ENCODE measurements at places on chromosomes 13 and 19.

GRCh38 chr13:112487127-112487517 lies 100.8 kb downstream of the TUBGCP3 start:
- no peaks in the 10 kb centered on the region for H3K4me1 ChIP-seq
- H3K27me3 ChIP-seq: no peaks in the 10 kb centered on the region
- no peak overlapping the region for H3K27ac ChIP-seq
- no peak overlapping the region for H3K4me3 ChIP-seq
- no peaks in the 10 kb centered on the region for H3K36me3 ChIP-seq

DNA sequence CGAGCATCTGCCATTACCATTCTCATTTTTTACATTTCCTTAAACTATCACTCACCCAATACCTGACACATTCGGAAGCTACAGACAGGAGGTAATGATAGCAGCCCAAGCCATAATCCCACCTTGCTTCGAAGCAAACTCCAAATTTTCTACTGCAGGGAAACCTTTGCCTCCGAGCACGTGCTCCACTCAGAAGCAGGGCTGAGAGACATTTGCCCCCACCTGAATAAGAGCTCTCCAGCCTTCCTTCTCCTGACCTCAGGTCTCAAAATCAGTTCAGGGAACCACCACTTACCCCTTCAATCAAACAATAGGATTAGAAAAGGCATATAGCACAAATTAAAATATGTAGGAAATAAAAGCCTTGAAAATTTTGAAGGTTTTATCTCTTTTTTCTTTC lies 2.3 kb upstream of the DACH1 start:
- DNase-seq: no peak
- H3K4me1 ChIP-seq: no peaks in the 10 kb centered on the region
- no peaks in the 10 kb centered on the region for H3K36me3 ChIP-seq
- no peaks in the 10 kb centered on the region for H3K27me3 ChIP-seq
- H3K4me3 ChIP-seq: no peak overlapping the region

GRCh38 chr13:45870232-45870631 lies 18.7 kb upstream of the SIAH3 start:
- DNase-seq: no peak
- H3K36me3 ChIP-seq: no peaks in the 10 kb centered on the region
- H3K4me1 ChIP-seq: no peaks in the 10 kb centered on the region

- H3K27ac ChIP-seq: no peak overlapping the region
- H3K4me3 ChIP-seq: no peak overlapping the region
- DNase-seq: no peak
Measured at GRCh38 chr13:60047918-60048317, 115.8 kb downstream of the DIAPH3 start.

DNA sequence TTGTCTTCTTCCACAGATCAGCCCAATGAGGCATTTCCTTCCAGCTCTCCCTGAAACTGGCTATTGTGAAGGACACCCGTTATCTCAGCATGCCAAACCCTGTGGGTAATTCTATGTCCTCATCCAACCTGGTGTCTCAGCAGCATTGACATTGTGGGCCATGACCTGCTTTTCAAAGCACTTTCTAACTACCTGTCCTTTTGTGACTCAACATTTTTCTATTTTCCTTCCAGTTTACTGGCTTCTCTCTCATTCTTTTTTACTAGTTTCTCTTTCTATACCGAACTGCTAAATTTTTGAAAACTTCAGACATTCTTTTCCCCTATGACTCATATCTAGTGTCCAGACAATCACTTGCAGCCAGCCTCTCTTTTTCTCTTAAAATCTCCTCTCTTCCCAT lies 136.4 kb upstream of the HTR2A start:
- H3K27ac ChIP-seq: no peak overlapping the region
- no peak for DNase-seq
- H3K4me3 ChIP-seq: no peak overlapping the region
- no peaks in the 10 kb centered on the region for H3K27me3 ChIP-seq
- H3K4me1 ChIP-seq: no peaks in the 10 kb centered on the region

DNA sequence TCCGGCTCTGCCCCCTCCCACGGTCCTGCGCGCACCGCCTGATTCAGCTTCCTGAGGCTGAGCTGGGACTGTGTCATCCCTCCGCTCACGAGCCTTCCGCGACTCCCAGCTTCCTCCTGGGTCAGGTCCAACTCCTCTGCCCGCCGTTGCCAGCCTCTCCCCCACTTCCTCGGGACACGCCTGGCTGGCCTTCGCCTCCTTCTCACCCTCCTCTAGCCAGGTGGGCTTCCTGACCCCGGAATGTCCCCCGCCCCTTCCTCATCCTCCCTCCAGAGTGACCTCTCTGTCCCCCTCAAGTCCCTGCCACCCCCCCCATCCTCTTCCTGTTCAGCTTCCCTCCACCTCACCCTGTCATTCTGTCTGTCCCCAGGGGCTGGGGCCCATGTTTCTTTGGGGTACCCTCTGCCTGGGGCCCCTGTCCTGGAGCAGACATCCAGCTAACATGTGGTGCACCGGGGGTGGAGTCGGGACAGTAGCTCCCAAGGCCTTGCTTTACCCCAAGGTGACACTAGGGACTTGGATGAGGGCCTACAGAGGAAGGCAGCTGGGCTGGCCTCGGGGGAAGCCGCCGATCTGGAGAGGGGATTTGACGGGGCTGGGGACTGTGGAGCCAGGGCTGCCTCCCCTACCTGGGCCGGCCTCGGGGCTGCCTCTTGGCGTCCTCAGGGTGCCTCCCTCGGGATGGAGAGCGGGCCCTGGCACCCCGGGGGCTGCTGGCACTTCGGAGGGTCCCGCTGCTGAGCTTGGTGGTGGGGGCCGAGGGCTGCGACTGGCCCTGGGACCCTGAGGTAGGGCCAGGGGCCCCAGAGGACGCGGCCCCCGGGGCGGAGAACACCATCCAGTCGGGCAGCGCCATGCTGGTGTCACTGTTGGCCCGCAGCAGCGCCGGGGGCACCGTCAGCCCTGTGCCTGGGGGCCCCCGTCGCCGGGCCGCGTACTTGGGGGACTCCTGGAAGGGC lies 16.5 kb downstream of the SHANK1 start:
- no peak overlapping the region for H3K4me3 ChIP-seq
- no peaks in the 10 kb centered on the region for H3K36me3 ChIP-seq
- no peak for DNase-seq

DNA sequence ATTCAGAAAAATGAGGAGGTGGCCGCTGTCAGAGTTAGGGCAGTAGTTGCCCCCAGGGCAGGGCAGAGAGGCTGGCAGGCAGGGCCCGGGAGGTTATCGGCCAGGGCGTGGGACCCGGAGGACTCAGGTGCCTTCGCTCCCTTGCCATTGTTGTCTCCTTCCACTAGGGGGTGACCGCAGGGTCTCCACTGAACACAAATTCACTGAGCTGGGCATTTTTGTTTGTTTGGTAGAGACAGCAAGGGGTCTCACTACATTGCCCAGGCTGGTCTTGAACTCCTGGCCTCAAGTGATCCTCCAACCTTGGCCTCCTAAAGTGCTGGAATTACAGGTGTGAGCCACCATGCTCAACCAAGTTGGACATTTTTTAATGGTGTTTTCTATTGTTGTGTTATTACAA lies 25.1 kb downstream of the CARS2 start:
- DNase-seq: no peak
- H3K27me3 ChIP-seq: no peaks in the 10 kb centered on the region
- no peak overlapping the region for H3K27ac ChIP-seq
- no peaks in the 10 kb centered on the region for H3K4me1 ChIP-seq
- peaks cover 9% of the 10 kb centered on the region for H3K36me3 ChIP-seq

GRCh38 chr19:18333680-18334079 lies 6.7 kb upstream of the PGPEP1 start:
- H3K27ac ChIP-seq: no peak overlapping the region
- no peaks in the 10 kb centered on the region for H3K4me1 ChIP-seq
- DNase-seq: no peak
- H3K36me3 ChIP-seq: no peaks in the 10 kb centered on the region

GRCh38 chr19:43597876-43598275 lies 1.5 kb downstream of the ZNF576 start:
- H3K27ac ChIP-seq: no peak overlapping the region
- peaks cover 30% of the 10 kb centered on the region for H3K4me1 ChIP-seq
- H3K27me3 ChIP-seq: no peaks in the 10 kb centered on the region
- H3K36me3 ChIP-seq: peaks cover 6% of the 10 kb centered on the region
- DNase-seq: no peak

- H3K27ac ChIP-seq: no peak overlapping the region
- H3K27me3 ChIP-seq: no peaks in the 10 kb centered on the region
- no peaks in the 10 kb centered on the region for H3K36me3 ChIP-seq
Measured at GRCh38 chr13:24038841-24039330, 121.6 kb upstream of the SPATA13 start.

DNA sequence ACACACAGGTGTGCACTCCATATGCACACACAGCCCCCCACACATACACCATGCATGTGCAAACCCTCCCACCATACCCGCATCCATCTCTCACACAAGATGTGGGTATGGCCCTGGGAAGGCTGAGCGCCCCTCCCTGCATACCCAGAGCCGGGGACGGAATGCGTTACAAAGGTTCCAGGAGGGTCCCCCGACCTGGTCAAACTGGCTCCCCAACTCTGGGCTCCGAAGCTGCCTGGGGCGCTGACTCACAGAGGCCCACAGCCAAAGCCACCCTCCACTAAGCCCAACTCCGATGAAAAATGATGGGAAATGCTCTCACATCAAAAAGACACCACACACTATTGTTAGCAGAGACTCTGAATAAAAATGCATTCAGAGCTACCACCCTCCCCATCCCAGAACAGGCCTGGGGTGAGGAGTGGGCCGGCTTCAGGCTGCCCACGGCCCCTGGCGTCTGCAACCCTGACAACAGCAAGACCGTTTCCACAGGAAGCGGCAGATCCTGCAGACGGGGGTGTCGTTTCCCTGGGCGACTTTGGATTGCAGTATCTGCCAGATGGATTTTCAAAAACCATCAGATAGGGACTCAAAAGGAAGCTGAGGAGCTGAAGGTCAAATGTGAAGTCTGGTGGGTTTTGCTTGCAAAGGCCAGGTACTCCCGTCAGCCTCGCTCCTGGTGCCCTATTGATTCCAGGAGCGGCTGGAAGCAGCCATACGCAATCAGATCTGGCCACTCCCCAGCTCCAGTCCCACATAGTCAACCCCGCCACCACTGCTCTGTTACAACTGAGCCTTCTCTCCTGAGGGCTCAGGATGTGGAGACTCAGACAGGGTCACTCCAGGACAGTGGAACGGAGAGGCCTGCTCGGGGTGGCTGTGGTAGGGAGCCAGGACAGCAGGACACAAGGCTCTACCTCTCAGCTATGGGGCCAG lies 14.3 kb downstream of the PEPD start:
- no peaks in the 10 kb centered on the region for H3K4me1 ChIP-seq
- H3K27me3 ChIP-seq: no peaks in the 10 kb centered on the region
- H3K36me3 ChIP-seq: no peaks in the 10 kb centered on the region
- no peak overlapping the region for H3K4me3 ChIP-seq

DNA sequence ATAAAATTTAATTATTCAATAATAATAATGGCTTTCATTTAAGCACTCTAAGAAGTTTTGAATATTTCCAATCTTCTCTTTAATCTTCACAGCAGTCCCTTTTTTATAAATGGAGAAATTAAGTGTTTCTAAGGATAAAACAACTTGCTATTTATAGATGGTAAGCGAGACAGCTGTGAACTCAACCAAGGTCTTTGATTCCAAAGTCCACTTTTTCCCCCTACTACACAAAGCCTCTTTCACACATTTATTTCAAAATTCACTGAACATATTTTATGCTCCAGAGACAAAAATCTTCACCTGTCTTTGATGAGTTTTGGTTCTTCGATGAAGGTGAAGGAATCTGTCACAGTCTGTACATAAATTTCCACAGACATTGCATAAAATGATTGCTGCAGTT lies 34.4 kb upstream of the FBXL3 start:
- no peaks in the 10 kb centered on the region for H3K4me1 ChIP-seq
- no peaks in the 10 kb centered on the region for H3K36me3 ChIP-seq
- no peaks in the 10 kb centered on the region for H3K27me3 ChIP-seq
- H3K27ac ChIP-seq: no peak overlapping the region

DNA sequence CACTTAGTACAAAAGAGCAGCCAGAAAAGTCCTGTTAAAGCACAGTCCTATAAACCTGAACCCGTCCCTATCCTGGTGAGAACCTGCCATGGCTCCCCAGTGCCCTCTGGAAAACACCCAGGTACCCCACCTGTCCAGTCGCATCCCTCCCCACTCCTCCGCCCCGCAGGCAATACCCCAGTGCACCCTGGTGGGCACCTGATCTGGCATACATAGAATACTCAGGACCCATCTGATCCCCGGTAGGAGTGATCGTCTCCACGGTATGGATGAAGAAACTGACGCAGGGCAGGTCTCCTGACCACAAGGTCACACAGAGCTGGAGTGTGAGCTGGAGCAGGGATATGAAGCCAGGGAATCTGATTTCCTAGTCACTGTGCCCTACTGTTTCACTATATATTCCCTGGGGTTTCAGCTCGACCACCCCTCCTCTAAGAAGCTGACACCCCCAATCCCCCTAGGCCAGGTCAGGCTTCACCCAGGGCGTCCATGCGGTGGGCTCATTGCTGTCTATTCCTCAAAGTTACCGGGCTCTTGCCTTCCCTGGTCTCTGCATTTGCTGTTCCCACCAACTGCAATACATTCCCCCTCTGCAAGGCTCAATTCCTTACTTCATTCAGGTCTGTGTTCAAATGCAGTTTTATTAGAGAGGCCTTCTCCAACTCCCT lies 12.6 kb downstream of the FBXO46 start:
- H3K4me3 ChIP-seq: peak overlapping the region; percentile 61
- no peaks in the 10 kb centered on the region for H3K27me3 ChIP-seq
- no peaks in the 10 kb centered on the region for H3K36me3 ChIP-seq

- no peak for DNase-seq
- no peak overlapping the region for H3K27ac ChIP-seq
- no peaks in the 10 kb centered on the region for H3K36me3 ChIP-seq
Measured at GRCh38 chr19:29308977-29309590, 96.1 kb upstream of the UQCRFS1 start.

- DNase-seq: no peak
- no peak overlapping the region for H3K27ac ChIP-seq
- no peak overlapping the region for H3K4me3 ChIP-seq
- peaks cover 16% of the 10 kb centered on the region for H3K36me3 ChIP-seq
- H3K4me1 ChIP-seq: peaks cover 3% of the 10 kb centered on the region
- H3K27me3 ChIP-seq: no peaks in the 10 kb centered on the region
Measured at GRCh38 chr19:47005164-47005641, 14.4 kb upstream of the NPAS1 start.

- no peak overlapping the region for H3K4me3 ChIP-seq
- no peaks in the 10 kb centered on the region for H3K4me1 ChIP-seq
- no peaks in the 10 kb centered on the region for H3K27me3 ChIP-seq
- no peak overlapping the region for H3K27ac ChIP-seq
- DNase-seq: no peak
Measured at GRCh38 chr13:112808377-112809140, 118.7 kb downstream of the ATP11A start.

GRCh38 chr19:45146251-45146650 lies 14.5 kb downstream of the NKPD1 start:
- no peak overlapping the region for H3K27ac ChIP-seq
- DNase-seq: no peak
- H3K4me1 ChIP-seq: no peaks in the 10 kb centered on the region
- H3K27me3 ChIP-seq: no peaks in the 10 kb centered on the region
- H3K4me3 ChIP-seq: no peak overlapping the region

Data from prostate gland (tissue), 2 donors.